Fibroblast of villous mesenchyme (primary cell): ENCODE measurements at places on chromosomes 16 and 17. TPM values are rescaled to one million over a fixed set of nuclear protein-coding genes. Genes with fewer than 3 reads are reported as not detected.

SKAP1 gene
- not detected in 2 replicates for total RNA-seq

INCA1 gene
- 0.97 and 1.3 TPM in 2 replicates for total RNA-seq

CRYM gene
- 0.32 TPM in 1 of 2 replicates, not detected in the other for total RNA-seq

TPSAB1 gene
- total RNA-seq = not detected in 2 replicates

SPATA22 gene
- total RNA-seq = 1.3 and 3.5 TPM in 2 replicates

TLCD3B gene
- total RNA-seq = 0.32 TPM in 1 of 2 replicates, not detected in the other

NDE1 gene
- total RNA-seq = 38.3 and 43.2 TPM in 2 replicates

QPRT gene
- total RNA-seq = 95.3 and 123 TPM in 2 replicates

TBC1D3I gene
- 0.97 TPM in 1 of 2 replicates, not detected in the other for total RNA-seq

NEUROD2 gene
- not detected in 2 replicates for total RNA-seq

CENPN gene
- total RNA-seq = 44.5 and 64.8 TPM in 2 replicates

ALOX12B gene
- total RNA-seq = not detected in 2 replicates

COX6A2 gene
- not detected in 2 replicates for total RNA-seq

BRIP1 gene
- 16.1 and 22.9 TPM in 2 replicates for total RNA-seq

LRRC37A2 gene
- 7.7 and 10.8 TPM in 2 replicates for total RNA-seq

CDH8 gene
- total RNA-seq = 0.32 TPM in 1 of 2 replicates, not detected in the other

MT2A gene
- total RNA-seq = 21.2 and 76.0 TPM in 2 replicates

PRR15L gene
- total RNA-seq = not detected in 2 replicates

HSPB9 gene
- not detected in 2 replicates for total RNA-seq

HEATR9 gene
- total RNA-seq = not detected in 2 replicates

HS3ST2 gene
- total RNA-seq = not detected in 2 replicates

UNC119 gene
- 19.6 and 21.6 TPM in 2 replicates for total RNA-seq

RAB11FIP4 gene
- under 0.01 TPM in 2 replicates for total RNA-seq

SMIM36 gene
- total RNA-seq = not detected in 2 replicates

CCT6B gene
- 1.3 and 2.3 TPM in 2 replicates for total RNA-seq

SLC2A4 gene
- total RNA-seq = under 0.01 TPM in 1 of 2 replicates, not detected in the other

ITGAD gene
- not detected in 2 replicates for total RNA-seq

KRT27 gene
- not detected in 2 replicates for total RNA-seq

NPLOC4 gene
- total RNA-seq = 96.7 and 108 TPM in 2 replicates

CACNA1H gene
- total RNA-seq = 11.7 and 12.2 TPM in 2 replicates
